ENCODE measurements at places on chromosomes 13 and 19.

GRCh38 chr19:9436358-9436757 is 985 bp upstream of the ZNF266 start:
- DNase-seq = no peak

DNA sequence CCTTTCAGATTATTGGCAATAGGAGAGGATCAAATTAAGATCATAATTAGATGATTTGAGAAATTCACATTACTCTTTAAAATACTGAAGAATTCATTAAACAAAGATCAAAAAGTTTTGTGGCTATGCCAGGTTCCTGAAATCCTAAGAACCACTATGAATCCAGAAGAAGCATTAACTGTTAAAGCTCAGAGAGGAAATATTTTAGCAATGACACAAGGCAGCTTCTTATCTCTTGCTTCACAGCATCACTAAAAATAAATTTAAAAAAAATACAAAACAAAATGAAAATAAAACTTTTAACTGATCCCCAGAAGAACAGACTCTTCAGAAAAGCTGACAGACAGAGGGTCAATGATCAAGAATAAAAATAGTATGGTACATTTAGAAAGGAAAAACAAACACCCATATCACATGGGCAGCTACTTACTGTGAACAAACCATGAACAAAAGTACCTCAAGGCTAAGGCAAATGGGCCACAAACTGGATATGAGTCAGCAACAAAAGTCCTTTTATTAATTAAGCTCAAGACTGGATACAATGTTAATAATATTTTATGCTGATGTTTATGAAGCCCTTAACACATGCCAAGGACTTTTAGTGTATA is 19.6 kb downstream of the RNF6 start:
- peak; percentile 31 for DNase-seq

DNA sequence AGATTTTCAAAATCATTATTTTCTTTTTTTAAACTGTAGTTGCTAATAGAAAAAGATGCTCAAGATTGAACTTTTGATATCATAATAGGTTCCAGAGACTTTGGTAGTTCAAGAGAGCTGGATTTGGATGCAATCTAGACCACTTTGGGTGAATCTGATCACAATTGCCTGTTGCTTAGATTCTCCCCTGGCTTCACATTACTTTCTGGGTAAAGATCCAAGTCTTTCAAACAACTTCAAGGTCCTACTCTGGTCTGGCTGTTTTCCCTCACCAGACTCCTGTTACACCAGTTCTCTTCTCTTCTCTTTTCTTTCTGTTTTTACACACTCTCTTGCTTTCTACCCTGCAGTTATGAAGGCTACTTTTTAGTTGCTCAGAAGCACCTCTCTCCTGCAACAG is 7.4 kb upstream of the SPRY2 start:
- no peak for DNase-seq

- no peak for DNase-seq
These were observed 4.6 kb downstream of the IRF2BP1 start for GRCh38 chr19:45881082-45881908.

DNA sequence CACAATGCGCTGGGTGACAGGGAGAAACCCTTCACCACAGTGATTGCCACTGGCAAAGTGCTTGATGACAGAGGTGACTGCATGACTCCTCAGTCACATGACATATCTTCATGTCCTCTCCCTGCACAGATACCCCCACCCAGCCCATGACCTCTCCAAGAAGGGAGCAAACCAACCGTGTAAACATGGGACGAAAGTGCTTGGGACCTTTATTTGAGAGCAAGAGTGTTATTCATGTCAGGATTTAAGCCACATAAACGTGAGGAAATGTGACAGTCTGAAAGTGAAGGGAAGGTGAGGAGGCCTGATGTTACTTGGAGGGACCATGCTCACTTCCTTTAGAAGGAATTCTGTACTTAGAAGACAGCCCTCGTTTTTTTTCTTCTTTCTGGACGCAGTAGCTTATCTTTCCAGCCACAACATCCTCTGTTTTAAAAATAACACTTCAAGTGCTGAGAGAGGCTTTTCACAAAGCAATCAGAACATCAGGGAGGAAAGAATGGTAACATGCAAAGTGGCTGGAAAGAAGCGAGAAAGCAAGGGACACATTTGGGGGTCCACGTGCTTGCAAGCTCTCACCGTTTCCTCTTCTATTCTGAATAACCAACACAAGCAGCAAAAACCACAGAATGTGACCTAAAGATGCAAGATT is 35.6 kb downstream of the EPS15L1 start:
- no peak for DNase-seq

- no peak for DNase-seq
These were observed 3.1 kb downstream of the ATP12A start for GRCh38 chr13:24683351-24683750.

DNA sequence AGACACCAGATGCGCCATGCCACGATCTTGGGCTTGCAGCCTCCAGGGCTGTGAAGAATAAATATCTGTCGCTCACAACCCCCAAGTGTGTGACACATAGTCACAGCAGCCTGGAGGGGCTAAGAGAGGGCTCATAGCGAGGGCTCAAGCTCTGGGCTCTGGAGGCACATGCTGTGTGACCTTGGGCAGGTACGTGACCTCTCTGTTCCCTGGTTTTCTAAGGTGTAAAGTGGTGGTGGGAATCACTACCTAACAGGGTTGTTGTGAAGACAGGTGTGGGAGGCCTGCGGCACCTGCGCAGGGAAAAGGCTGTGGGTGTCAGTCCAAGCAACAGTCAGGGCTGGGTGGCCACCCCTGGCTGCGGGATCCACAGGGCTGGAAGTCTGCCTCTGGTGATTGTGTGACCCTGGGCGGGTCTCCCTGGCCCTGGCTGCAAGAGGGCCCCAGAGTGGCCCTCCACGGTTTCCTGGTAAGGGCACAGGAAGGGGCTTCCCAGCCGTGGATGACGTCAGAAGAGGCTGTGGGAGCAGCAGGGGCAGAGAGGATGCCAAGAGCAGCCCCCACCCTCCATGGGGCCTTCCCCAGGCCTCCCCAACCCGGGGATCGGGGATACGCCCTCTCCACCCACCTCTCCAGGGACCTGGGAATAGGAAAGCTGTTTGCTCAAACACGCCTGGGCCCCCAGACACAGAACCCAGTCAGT is 218.8 kb upstream of the SGCG start:
- no peak for DNase-seq

Measured in EL (cell line).